ENCODE measurements at places on chromosomes 4 and X. TPM values are rescaled to one million over a fixed set of nuclear protein-coding genes. Genes with fewer than 3 reads are reported as not detected.

GRCh38 chrX:41664375-41664901 lies 24.3 kb upstream of the GPR34 start:
- peaks cover 4% of the 10 kb centered on the region for H3K36me3 ChIP-seq
- no peak overlapping the region for H3K27ac ChIP-seq
- no peak for DNase-seq
- no peaks in the 10 kb centered on the region for H3K4me1 ChIP-seq

DNA sequence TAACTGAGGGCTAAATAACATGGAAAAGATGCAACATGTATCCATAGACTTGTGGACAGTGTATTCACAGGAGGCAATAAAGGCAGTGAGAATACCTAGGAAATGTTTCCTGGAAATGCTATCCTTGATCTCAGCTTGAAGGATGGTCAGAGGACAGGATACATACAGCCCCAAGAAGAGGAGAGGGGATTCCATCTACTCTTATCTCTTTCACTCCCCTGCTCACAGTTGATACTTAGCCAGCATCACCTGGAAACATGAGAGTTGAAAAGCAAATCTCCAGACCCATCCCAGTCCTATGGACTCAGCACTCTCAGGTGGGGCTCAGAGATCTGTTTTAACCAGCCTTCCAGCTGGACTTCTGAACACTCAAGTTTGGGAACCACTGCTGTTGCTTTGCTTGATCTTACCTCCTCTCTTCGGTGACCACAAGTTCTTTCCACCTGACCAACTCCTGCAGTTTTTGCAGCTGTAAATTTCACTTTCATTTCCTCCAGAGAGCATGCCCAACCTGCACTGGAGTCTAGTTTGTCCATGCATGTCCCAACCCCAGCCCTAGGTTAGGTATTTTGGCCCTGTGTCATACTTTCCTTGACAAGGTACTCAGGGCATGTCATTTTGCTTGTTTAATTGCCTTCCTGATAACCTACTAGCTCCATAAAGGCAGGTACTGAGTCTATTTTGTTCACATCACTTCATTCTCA lies 10.4 kb downstream of the RELL1 start:
- H3K27ac ChIP-seq, result no peak overlapping the region
- H3K27me3 ChIP-seq, result no peaks in the 10 kb centered on the region
- no peak for DNase-seq
- no peaks in the 10 kb centered on the region for H3K36me3 ChIP-seq
- peak overlapping the region; percentile 29 for H3K4me3 ChIP-seq
- H3K4me1 ChIP-seq, result peaks cover 19% of the 10 kb centered on the region

- no peaks in the 10 kb centered on the region for H3K36me3 ChIP-seq
- DNase-seq, result no peak
- no peak overlapping the region for H3K27ac ChIP-seq
- H3K27me3 ChIP-seq, result no peaks in the 10 kb centered on the region
- H3K4me3 ChIP-seq, result no peak overlapping the region
These were observed 230.5 kb downstream of the MGST2 start for GRCh38 chr4:139896091-139896604.

DNA sequence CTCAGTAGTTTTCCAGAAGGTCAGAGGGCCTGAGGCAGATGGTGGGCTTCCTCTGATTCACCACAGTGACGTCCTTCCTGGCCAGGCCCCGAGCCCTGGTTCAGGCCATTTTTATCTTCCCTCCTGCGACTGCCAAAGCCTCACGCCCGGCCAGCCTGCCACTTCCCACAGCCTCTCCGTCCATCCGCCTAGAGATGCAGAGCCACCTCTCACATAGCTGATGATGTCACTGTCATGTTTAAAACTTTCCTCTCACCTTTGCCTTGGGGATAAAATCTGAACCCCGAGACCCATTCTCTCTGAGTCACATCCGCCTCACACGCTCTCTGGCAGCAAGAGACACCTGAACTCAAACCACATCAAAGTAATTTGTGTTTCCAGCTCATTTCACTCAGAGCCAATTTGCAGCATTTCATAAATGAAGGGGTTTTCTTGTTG lies 175.3 kb downstream of the QDPR start:
- H3K4me3 ChIP-seq, result no peak overlapping the region
- H3K27ac ChIP-seq, result no peak overlapping the region
- DNase-seq, result peak; percentile 79
- no peaks in the 10 kb centered on the region for H3K27me3 ChIP-seq

Gene ZRSR2
- total RNA-seq, result 12.0 TPM

Gene CLGN
- not detected for total RNA-seq

GRCh38 chrX:19904778-19905367 lies 17.5 kb upstream of the SH3KBP1 start:
- no peak overlapping the region for H3K27ac ChIP-seq
- no peaks in the 10 kb centered on the region for H3K27me3 ChIP-seq
- no peak overlapping the region for H3K4me3 ChIP-seq
- H3K4me1 ChIP-seq, result no peaks in the 10 kb centered on the region

GRCh38 chr4:16760617-16761363 lies 137.7 kb downstream of the LDB2 start:
- no peaks in the 10 kb centered on the region for H3K4me1 ChIP-seq
- no peak for DNase-seq
- H3K4me3 ChIP-seq, result no peak overlapping the region
- no peaks in the 10 kb centered on the region for H3K27me3 ChIP-seq

Gene PRDM8
- total RNA-seq, result 10.9 TPM

GRCh38 chr4:145390571-145390970 lies 91.1 kb upstream of the SMAD1 start:
- no peak overlapping the region for H3K4me3 ChIP-seq
- no peaks in the 10 kb centered on the region for H3K36me3 ChIP-seq
- no peaks in the 10 kb centered on the region for H3K4me1 ChIP-seq
- no peak for DNase-seq
- no peaks in the 10 kb centered on the region for H3K27me3 ChIP-seq
- no peak overlapping the region for H3K27ac ChIP-seq

DNA sequence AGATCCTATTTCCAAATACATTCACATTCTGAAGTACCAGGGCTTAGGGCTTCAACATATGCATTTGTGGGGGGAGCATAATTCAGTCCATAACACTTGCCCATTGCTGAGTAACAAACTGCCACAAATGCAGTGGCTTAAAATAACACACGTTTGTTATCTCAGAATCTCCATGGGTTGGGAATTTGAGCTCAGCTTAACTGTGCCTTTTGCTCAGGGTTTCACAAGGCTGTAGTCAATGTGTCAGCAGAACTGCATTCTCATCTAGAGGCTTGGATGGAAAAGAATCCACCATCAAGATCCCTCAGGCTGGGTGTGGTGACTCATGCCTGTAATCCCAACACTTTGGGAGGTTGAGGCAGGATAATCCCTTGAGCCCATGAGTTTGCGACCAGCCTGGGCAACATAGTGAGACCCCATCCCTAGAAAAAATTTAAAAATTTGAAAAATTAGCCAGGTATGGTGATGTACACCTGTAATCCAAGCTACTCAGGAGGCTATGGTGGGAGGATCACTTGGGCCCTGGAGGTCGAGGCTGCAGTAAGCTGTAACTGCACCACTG lies 25.8 kb upstream of the TBL1X start:
- DNase-seq, result no peak

- no peaks in the 10 kb centered on the region for H3K36me3 ChIP-seq
- no peak overlapping the region for H3K27ac ChIP-seq
- no peak overlapping the region for H3K4me3 ChIP-seq
- H3K27me3 ChIP-seq, result peaks cover 15% of the 10 kb centered on the region
These were observed 53.9 kb downstream of the ENPP6 start for GRCh38 chr4:184163813-184164212.

Gene NLRP2B
- not detected for total RNA-seq

GRCh38 chr4:10354746-10355145 lies 102.5 kb downstream of the ZNF518B start:
- no peak for DNase-seq
- no peaks in the 10 kb centered on the region for H3K4me1 ChIP-seq
- no peaks in the 10 kb centered on the region for H3K36me3 ChIP-seq
- H3K27ac ChIP-seq, result no peak overlapping the region

- H3K4me3 ChIP-seq, result no peak overlapping the region
- no peak for DNase-seq
- no peaks in the 10 kb centered on the region for H3K27me3 ChIP-seq
- no peaks in the 10 kb centered on the region for H3K36me3 ChIP-seq
- no peak overlapping the region for H3K27ac ChIP-seq
- H3K4me1 ChIP-seq, result no peaks in the 10 kb centered on the region
These were observed 303.5 kb downstream of the ANKRD50 start for GRCh38 chr4:124409044-124409443.

DNA sequence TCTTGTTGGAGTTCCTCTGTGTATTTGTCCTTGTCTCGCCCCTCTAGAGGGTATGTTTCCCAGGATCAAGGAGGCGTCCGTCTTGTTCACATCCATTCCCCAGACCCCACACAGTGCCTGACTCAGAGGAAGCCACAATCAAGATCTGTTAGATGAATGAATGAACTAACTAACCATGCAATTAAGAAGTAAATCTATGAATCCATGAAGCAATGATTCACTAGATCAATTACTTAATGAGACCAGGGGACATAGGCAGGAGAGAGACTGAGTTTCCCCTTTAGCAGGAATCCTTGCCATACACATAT lies 11.9 kb downstream of the BLOC1S4 start:
- no peaks in the 10 kb centered on the region for H3K36me3 ChIP-seq
- H3K4me3 ChIP-seq, result no peak overlapping the region
- DNase-seq, result no peak
- H3K27me3 ChIP-seq, result no peaks in the 10 kb centered on the region

DNA sequence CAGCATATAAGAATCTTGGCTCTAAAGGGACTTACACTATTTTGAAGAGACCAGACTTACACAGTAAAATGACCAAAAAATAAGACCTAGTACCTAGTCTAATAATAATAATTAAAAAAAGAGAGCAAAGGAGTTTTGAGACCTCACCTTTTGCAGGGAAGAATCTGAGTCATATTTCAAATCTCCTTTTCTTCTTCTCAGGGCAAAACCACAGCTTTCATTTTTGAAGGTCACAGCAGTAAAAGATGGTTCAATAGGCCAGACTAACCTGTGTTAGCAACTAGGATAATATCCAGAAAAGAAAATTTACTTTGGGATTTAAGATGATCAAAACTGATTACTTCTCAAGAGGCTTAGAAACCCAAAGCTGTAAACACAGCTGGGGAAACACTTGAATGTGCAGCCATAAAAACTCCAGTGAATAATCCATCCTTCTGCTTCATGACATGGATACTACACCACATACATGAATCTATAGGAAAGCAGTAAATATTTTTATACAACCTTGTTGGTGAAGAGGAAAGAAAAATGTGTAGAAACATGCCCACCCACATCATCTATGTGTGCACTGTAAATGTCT lies 25.9 kb upstream of the LNX1 start:
- H3K27ac ChIP-seq, result no peak overlapping the region
- no peaks in the 10 kb centered on the region for H3K4me1 ChIP-seq

Gene PAGE4
- not detected for total RNA-seq

Gene ZFP92
- total RNA-seq, result 1.9 TPM

GRCh38 chr4:156971676-156972378 lies at the start of gene PDGFC:
Gene PDGFC (minus strand): TSS chr4:156971799. CDS start chr4:156970903, 896 bp downstream.
- H3K4me3 ChIP-seq, result no peak within 1 kb of the TSS
- DNase-seq, result no peak
- H3K36me3 ChIP-seq, result no peaks in the 10 kb centered on the region
- H3K27me3 ChIP-seq, result peaks cover 8% of the 10 kb centered on the region
- H3K27ac ChIP-seq, result no peak within 1 kb of the TSS

Gene ARR3
- total RNA-seq, result not detected

DNA sequence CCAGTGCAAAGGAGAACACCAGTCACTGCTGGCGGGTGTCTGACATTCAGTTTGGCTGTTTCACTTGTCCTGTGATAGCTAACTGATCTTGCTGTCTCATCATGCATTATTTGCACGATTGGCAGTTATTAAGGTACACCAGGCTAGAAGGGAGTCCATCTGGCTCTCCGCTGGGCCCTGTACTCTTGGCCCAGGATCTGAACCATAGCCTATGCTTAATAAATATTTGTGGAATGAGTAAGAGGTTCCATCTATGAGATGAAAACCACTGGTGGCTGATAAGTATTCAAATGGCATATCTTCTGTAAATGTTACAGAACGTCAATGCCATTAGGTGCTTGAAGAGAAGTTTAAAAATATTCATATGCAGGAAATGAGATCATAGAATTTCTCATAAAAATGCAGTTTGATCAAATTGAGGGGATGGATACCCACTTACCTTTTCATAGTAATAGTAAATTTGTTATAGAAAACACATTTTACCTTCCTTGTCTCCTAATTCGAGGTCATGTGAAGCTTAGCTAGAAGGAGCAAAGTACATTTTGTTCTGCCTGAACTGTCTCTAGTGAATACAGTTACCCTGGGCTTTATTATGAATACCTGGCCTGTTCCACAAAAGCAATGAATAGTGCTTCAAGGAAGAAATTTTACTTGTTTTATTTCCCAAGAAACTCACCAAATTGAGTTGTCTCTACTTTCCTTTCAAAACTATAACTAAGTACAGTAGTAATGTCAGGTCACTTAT lies 213.5 kb downstream of the CBR4 start:
- H3K4me3 ChIP-seq, result no peak overlapping the region
- H3K36me3 ChIP-seq, result no peaks in the 10 kb centered on the region
- no peaks in the 10 kb centered on the region for H3K4me1 ChIP-seq
- no peaks in the 10 kb centered on the region for H3K27me3 ChIP-seq
- no peak overlapping the region for H3K27ac ChIP-seq

GRCh38 chr4:136643416-136643815 lies 888.9 kb downstream of the PCDH18 start:
- H3K4me1 ChIP-seq, result no peaks in the 10 kb centered on the region
- no peak overlapping the region for H3K27ac ChIP-seq
- no peak overlapping the region for H3K4me3 ChIP-seq
- no peak for DNase-seq
- H3K27me3 ChIP-seq, result no peaks in the 10 kb centered on the region
- no peaks in the 10 kb centered on the region for H3K36me3 ChIP-seq

GRCh38 chr4:74682567-74683359 lies 111.6 kb downstream of the BTC start:
- no peaks in the 10 kb centered on the region for H3K4me1 ChIP-seq
- no peak overlapping the region for H3K4me3 ChIP-seq
- no peak for DNase-seq
- no peaks in the 10 kb centered on the region for H3K36me3 ChIP-seq
- H3K27ac ChIP-seq, result peak overlapping the region; percentile 15
- no peaks in the 10 kb centered on the region for H3K27me3 ChIP-seq

Gene NLGN3
- 0.69 TPM for total RNA-seq

- no peaks in the 10 kb centered on the region for H3K27me3 ChIP-seq
- H3K36me3 ChIP-seq, result no peaks in the 10 kb centered on the region
- no peaks in the 10 kb centered on the region for H3K4me1 ChIP-seq
- H3K4me3 ChIP-seq, result no peak overlapping the region
These were observed 42.0 kb upstream of the GPR78 start for GRCh38 chr4:8538076-8538702.

Gene CCDC160
- not detected for total RNA-seq

Gene CLIC2
- 0.80 TPM for total RNA-seq

Gene ARMCX1
- 2.1 TPM for total RNA-seq

Gene IQCM
- total RNA-seq, result not detected

Gene CT45A2
- total RNA-seq, result not detected

GRCh38 chr4:99759346-99759984 lies 57.2 kb upstream of the DAPP1 start:
- no peak overlapping the region for H3K27ac ChIP-seq
- no peaks in the 10 kb centered on the region for H3K4me1 ChIP-seq
- H3K27me3 ChIP-seq, result no peaks in the 10 kb centered on the region
- no peaks in the 10 kb centered on the region for H3K36me3 ChIP-seq

- no peak overlapping the region for H3K4me3 ChIP-seq
- no peaks in the 10 kb centered on the region for H3K27me3 ChIP-seq
- no peaks in the 10 kb centered on the region for H3K4me1 ChIP-seq
These were observed 18.7 kb upstream of the AR start for GRCh38 chrX:67524950-67525691.

GRCh38 chrX:136674270-136674985 lies 26.5 kb downstream of the CD40LG start:
- no peaks in the 10 kb centered on the region for H3K27me3 ChIP-seq
- no peak for DNase-seq
- no peak overlapping the region for H3K27ac ChIP-seq
- H3K4me1 ChIP-seq, result peaks cover 81% of the 10 kb centered on the region
- H3K36me3 ChIP-seq, result peaks cover 12% of the 10 kb centered on the region

Gene CFAP99
- not detected for total RNA-seq

Data from CD8-positive, alpha-beta memory T cell (primary cell).